SIG-M5 (cell line): ENCODE measurements at places on chromosomes 7 and 10.

- no peak for DNase-seq
Observed at GRCh38 chr7:33705333-33705833, 200.0 kb upstream of the BMPER start.

GRCh38 chr7:63899691-63900393, 98.8 kb upstream of the ZNF722 start:
- no peak for DNase-seq

- DNase-seq, result no peak
Observed at GRCh38 chr7:16646472-16647072, 591 bp downstream of the BZW2 start.

- no peak for DNase-seq
Observed at GRCh38 chr10:78410046-78410965, 376.6 kb downstream of the RPS24 start.

GRCh38 chr7:26375726-26376174, 84.1 kb downstream of the SNX10 start:
- no peak for DNase-seq

GRCh38 chr10:117612113-117612512, 69.6 kb downstream of the EMX2 start:
- no peak for DNase-seq

- no peak for DNase-seq
Observed at GRCh38 chr7:94655126-94655847, 646 bp downstream of the SGCE start.

GRCh38 chr10:133096616-133097269, 9.0 kb downstream of the ADGRA1 start:
- no peak for DNase-seq

GRCh38 chr10:16653224-16653623, 131.5 kb upstream of the C1QL3 start:
- no peak for DNase-seq

- no peak for DNase-seq
Observed at GRCh38 chr10:104450954-104451353, 97.3 kb downstream of the CFAP58 start.

DNA sequence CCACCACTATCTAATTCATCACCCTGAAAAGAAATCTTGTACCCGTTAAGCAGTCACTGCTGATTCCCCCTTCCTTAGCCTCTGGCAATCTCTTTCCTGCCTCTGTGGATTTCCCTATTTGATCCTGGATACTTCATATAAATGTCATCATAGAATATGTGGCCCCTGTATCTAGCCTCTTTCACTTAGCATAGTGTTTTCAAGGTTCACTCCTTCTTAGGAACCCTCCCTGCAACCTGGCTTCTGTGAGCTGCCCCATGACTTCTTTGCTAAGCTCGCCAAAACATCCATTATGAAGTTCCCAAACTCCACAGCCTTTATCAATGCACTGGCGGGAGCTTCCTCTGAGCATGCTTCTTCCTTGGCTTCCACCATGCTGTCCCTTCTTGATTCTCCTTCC, 70.8 kb upstream of the PDZD8 start:
- DNase-seq, result no peak

DNA sequence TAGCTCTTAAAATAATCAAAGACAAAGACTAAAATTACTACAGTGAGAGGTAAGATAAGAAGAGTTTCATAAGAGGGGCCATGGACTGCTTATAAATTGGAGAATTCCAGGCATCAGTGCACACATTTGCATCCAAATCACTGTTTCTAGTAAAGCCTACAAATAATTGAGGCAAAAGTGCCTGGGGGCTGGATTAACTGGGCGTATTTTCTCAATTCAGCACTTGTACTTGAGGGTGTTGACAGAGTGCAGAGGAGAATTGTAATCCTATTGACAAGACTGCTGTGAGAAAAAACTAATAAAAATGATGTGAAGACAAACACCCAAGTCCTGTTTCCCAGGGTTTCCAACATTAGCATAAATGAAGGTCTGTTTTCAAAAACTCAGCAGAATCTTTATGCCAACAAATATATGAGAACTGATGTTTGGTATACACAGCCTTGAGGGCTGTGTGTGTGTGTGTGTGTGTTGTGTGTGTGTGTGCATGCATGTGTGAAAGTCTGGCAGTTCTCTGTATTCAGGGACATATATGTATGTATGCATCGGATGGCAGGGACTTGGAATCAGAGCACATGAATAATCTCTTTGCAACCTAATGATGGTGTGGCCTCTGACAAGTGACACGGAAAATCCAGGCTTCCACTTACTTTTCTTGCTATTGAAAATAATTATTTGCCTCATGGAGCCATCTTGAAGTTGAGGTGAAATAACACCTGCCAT, 182.1 kb upstream of the CDC14C start:
- no peak for DNase-seq
